Stimulated activated CD4-positive, alpha-beta T cell treated with anti-CD3 and anti-CD28 coated beads, Interleukin-2, amount 100 ng/mL, for 48 hours (primary cell): ENCODE measurements at places on chromosomes 12 and 14.
A peak's percentile ranks its signal among the peaks of the same experiment; 100 is the strongest.

DNA sequence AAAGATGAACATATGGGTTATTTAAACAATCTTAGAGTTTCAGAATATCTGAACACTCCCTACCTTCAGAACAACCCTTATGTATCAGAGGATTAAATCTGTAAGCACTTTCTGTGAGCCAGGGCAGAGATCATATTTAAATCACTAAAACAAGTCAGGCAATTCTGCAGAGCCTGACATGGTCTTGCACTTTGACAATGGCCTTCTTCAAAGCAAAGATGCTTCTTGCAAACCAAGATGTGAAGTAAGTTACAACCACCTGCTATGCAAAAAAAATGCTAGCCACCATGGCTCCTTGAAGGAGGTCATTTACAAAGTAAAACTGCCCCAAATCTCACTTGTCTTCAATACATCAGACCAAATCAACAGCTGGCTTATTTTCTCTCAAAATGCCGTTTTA, 3.2 kb downstream of the PPP1CC start:
- DNase-seq: no peak

DNA sequence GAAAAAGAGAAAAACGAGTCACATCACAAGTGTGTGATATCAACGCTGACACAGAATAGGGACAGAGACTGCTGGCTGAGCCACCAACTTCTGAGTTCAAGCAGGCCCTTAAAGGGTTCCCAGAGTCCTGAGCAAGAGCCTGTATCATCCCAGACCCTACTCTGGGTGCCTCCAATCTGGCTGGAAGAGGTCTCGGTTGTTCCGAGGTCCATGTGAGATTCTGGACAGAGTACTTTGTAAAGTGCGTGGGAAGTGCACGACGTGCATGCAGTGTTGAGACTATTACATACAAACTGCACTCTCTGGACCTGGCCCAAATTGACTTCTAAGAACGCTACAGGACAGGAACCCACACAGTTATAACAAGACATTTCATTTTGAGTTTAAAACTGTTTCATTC, 40.6 kb downstream of the MOK start:
- no peak for DNase-seq

DNA sequence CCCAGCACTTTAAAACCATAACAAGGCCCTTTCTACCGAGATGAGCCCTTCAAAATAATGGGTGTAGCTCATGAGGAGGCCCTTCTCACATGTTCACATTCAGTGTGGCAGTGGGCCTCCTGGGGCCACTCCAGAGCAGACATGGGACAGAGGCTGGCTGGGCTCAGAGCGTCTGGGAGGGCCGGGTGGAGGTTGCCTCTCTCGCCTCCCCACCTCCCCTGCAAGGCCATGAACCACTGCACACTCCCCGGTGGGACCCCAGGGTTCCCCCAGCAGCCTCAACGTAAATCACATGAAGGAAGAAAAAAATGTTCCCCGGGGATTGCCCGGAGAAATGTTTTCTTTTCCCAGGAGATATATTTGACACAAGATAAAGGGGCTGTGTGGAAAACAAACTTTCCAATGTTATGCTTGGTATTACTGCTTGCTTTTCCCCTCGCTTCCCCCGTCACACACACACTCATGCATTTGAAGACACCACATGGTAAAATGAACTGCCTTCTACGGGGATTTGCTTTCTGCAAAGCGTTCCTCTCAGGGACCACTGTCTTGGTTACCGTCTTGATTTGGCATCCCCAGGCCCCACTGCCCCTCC, 190.7 kb upstream of the CCND2 start:
- DNase-seq: no peak

DNA sequence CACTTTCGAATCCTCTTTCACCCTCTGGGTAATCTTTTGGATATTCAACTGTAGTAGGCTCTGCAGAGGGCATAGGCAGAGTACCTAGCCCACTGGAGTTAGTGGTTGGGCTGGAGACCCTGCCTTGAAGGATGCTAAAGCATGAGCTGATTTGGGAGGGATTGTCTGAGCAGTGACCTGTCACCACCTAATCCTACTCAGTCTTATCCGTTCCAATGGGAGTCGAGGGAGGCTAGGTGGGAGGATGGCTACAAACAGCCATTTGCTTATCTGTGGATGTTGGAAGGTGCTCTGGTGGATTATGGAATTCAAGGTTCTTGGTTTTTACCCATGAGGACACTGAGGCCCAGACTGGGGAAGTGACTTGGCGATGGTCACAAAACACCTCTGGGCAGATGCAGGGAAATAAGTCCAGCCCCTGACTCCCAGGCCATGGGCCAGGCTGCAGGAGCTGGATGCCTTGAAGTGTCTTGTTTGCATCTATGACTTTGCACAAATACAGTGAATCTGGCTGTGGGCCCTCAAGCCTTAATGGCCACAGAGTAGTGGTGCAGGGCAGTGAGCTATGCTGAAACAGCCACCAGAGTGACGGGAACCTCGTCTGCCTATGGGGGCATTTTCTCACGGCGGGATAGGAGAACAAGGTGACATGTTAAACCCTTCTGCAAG, 3.7 kb downstream of the KMT5A start:
- DNase-seq: no peak

DNA sequence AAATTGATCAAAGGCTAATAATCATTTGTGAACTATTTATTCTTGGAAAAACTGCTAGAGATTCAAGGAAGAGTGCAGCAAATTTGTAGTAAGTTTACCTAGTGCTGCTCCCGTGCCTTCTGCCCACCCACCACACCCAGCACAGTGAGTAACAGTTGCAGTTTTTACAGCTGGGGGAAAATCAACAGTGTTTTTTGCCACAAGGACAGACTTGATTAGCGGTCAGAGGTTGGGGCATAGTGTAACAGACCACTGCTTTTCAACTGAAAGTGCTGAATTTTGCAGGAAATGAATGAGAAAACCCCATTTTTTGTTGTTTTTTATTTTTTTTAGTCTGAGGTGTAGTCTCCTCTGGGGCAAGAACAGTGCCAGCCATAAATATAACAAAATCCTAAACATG, 7.5 kb upstream of the KLRK1 start:
- no peak for DNase-seq

DNA sequence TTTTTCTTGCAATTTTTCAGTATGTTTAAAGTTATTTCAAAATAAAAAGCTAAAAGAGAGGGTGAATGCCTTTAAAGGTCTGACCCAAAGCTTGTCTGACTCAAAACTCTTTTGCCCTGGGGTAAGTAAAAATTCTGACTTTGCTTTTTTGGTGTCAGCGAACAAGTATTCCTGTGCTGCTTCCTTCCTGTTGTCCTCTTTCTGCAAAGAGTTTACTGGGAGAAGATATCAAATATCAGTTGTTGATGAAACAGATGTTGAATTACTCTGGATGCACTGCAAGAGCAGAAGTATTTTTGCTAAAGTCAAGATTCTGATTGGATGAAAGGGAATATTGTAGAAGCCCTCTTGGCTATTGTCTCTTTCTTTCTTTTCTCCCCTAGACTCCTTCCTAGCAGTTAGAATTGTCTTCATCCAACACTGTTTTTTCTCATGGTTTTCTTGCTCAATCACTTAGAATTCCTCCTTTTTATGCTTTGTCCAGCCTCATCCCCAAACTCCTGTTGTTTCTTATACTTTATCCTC, 62.0 kb downstream of the DACT1 start:
- no peak for DNase-seq

DNA sequence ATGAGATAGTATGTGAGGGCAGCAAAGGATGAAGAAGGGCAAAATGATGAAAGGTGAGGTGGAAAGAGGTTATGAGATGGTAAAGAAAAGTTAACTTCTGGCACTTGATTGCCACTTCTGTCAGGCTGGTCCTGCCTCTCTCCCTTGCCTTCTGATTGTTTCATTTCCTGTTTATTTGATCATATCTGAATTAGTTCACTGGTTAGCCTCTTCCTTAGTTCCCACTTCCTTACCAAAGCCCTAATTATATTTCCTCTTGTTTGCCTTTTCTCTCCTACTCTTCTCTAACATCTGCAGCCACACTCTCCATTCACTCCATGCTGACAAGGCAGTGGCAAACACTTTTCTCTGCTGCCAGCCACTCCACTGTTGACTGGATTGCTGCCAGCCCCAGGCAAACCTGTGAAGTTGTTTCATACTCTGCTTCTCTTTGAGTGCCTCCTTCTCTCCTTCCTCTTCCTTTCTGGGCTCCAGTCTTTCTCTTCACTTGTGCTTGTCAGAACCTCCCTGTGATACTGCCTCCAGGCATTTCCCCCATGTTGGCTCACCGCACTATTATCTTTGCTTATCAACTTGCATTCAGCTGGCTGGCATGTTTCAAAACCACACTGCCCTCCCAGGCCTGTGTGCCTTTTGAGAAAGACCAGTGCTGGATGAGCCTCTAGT, 8.1 kb downstream of the PNP start:
- DNase-seq: no peak

GRCh38 chr12:87967871-87968270, 61.3 kb downstream of the C12orf50 start:
- no peak for DNase-seq

DNA sequence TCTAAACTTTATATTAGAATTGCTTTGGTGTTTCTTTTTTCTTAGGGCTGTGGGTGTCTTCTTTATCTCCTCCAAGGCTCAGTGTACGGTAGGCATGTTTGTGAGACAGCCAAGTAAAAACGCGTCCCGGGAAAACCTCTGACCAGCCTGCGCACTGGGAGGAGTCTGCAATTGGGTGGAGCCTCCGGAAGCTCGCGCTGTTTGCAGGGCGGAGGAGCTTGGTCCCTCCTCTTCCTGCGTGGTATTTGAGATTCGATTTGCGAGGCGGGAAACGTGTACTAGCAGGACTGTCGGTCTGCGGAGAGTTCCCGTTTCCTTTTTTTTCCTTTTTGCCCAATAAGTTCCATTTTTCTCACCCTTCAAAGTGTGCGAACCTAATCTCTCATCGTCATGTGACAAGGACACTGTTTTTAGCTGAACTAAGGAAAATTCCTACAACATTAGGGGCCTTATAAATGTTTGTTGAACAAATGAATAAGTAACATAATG, 182.1 kb upstream of the OTX2 start:
- no peak for DNase-seq

GRCh38 chr14:99413172-99413571, 67.5 kb downstream of the SETD3 start:
- no peak for DNase-seq

DNA sequence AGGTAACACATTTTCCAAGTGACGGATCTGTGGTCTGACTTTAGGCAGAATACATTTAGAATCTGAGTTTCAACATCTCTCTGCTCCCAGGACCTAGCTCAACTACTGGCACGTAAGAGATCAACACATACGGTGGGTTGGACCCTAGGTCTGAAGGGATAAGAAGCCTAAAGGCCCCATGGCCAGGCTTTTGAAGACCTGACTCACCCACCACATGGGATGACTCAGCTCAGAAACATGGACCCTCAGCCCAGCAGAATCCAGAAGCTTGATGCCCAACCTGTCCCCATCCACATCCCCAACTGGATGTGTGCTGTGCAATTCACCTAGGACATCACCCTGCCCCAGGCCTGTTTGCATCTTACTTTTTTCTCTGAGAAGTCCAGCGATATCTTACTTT, 770.2 kb downstream of the BCL11B start:
- DNase-seq: no peak

DNA sequence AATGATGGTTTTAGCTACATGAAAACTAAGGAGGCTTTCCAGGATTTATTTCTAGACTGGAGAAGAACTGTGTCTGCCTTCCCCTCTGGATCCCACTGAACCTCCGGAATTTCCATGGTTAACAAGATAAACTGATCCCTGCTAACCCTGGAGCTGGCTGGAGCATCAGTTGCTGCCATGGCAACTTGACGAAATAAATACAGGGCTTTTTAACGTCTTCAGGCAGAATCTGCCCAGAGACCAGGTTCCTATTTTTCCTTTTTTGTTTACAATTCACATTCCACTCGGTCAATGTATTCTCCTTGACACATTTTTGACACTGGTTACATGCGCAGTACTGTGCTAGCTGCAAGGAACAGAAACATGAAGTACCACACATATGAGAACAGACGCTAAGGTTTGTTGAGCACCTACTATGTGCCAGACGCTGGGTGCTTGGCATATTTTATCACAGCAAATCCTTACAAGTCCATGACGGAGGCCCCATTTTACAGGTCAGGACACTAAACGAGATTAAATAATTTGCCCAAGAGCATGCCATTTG, 1.7 kb downstream of the C14orf132 start:
- DNase-seq: no peak

- no peak for DNase-seq
These were observed 5.7 kb downstream of the RAB35 start for GRCh38 chr12:120110550-120111501.

GRCh38 chr12:57766464-57767304, at the start of gene CYP27B1:
TSS of gene CYP27B1 (minus strand) at chr12:57767078. CDS start at chr12:57767041, 37 bp downstream.
- DNase-seq: no peak

GRCh38 chr14:70635971-70636595, 5.6 kb upstream of the TTC9 start:
- no peak for DNase-seq

GRCh38 chr12:81888106-81888740, 129.1 kb upstream of the PPFIA2 start:
- no peak for DNase-seq

DNA sequence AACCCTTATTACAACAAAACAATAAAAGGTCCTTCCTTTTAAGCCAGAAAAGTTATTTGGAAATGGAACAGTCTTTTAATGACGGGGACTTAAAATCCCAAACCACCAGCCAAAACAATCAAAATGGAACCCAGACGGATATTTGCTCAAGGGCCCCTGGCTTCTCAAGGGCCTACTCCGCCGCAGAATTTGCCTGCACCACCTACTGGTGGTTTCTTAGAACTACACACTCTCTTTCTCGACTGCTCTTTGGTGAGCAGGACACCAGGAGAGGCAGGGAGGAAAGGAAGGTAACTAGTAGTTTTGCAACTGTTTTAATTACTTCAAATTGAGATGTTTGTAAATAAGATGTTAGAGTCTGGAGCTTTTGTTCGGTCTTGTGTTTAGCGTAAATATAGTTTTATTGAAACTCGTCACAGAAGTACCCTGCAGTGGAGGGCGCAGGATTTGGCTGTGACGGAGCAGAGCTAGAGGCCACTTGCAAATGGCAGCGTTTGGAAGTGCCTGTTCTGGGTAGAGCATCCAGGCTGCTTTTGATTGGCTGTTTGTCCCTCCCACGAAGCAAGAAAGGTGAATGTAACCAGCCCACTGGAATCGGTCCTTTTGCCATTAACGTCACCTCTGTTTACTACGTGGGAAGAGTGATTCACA, 238.5 kb downstream of the CACNA1C start:
- peak; percentile 38 for DNase-seq

GRCh38 chr12:104619305-104619704, 162.6 kb downstream of the CHST11 start:
- no peak for DNase-seq

GRCh38 chr14:76381817-76382494, 6.0 kb downstream of the ESRRB start:
- no peak for DNase-seq

- peak; percentile 47 for DNase-seq
These were observed 154.2 kb upstream of the PARP11 start for GRCh38 chr12:4027412-4027811.

GRCh38 chr12:93302331-93303229, 75.1 kb upstream of the NUDT4 start:
- DNase-seq: no peak

DNA sequence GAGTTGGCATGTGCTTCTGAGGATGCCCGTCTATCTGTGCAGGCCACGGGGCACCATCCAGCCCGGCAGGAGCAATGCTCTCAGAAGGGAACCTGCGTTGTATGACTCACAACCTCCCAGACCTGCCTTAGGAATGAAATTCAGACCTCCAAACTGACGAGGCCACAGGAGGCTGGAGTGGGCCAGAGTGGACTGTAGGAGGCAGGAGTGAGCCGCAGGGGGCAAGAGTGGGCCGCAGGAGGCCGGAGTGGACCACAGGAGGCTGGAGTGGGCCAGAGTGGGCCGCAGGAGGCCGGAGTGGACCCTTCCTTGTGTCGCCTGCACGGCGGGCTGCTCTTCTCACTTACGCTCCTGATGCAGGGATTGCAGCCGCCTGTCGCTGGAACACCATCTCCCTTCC, 11.1 kb upstream of the FBRSL1 start:
- DNase-seq: no peak
